Caki2 (cell line): ENCODE measurements at places on chromosomes 3 and 15.

DNA sequence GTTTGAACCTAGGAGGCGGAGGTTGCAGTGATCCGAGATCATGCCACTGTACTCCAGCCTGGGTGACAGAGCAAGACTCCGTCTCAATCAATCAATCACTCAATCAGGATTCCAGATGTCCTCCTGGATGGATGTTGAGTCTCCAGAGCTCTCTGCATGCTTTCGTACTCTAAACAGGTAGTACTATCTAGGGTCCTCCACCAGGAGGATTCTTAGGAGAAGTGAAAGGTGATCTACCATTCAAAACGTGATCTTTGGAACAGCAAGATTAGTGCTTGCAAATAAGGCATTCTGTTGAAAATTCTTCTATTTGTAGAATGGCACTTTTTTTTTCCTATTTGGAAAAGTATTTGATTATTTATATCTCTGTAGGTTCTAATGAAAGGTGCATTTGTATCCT lies 34.3 kb downstream of the CNOT10 start:
- DNase-seq, result no peak

DNA sequence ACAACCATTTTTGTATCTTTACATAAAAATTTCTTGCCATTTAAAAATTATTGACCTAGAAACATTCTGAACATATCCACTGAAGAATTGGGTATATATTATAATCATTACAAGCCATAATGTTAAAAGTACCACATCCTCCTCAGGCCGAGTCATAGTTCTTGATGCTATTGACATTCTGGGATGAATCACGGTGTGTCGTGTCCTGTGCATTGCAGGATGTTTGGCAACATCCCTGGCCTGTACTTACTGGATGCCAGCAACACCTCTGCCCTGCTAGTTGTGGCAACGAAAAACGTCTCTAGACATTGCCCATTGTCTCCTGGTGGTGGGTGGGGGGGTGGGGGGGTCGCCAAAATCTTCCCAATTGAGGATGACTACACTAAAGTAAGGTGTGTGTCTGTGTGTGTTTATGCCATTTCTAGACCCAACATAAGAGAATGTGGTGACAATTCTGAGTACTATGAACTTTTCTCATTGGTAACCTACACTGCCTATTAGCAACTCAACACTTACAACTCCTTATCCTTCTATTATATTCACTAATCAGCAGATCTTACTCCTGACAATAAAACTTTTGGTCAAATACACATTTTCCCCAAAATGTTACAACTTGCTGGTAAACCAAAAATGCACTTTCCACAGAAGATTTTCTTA lies 471.6 kb downstream of the FOXP1 start:
- DNase-seq, result no peak

DNA sequence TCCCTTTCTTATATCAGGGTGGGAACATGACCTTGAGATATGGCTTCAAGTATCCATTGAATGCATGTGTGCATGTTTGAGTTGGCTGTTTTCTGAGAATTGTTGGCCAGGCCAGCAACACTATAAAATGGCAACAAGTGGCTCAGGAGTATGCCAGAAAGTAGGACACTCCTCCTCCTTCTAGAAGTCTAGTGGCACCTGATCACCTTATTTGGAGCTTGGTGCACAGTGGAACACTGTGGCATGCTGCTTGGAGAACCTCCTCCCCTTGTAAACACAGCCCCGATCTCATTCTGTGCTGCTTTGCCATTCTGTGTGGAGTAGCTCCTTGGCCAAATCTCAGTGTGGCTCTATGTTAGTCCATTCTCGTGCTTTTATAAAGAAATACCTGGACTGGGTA lies 114.8 kb upstream of the NDN start:
- DNase-seq, result no peak

- no peak for DNase-seq
Measured at GRCh38 chr3:73350996-73351395, 273.7 kb downstream of the PDZRN3 start.

DNA sequence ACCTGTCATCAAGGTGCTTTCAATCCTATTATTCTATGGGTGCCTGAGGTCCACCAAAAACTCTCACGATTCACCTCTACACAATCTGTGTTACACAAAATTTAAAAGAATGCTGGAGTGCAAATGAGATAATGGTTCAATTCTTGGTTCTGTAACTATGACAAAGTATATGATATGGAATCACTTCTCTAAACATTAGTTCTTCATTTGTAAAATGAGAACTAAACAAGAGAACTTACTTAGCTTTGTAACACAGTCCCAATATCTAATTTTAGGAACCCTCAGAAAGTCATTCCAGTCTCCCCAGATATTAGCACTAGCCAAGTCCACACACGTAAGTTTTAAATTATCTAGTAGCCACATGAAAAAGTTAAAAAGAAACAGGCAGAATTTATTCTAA lies 111.5 kb downstream of the TBL1XR1 start:
- no peak for DNase-seq

DNA sequence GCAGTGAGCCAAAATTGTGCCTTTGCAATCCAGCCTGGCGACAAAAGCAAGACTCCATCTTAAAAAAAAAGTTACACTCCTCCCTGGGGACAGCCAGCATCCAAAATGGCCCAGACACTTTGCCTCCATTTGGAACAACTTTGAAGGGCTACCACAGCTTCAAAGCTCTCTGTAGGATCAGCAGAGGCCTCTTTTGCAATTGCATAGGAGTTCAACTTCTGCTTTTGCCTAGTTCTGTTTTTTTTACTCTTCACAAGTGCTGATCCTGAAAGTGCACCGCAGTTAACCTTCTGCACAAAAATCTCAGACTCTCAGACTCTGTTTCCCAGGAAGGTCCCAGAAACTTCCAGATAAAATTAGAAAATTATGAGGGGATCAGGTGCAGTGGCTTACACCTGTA lies 25.2 kb upstream of the SLC4A7 start:
- DNase-seq, result no peak

GRCh38 chr15:82910721-82911120 lies 41.8 kb downstream of the HOMER2 start:
- no peak for DNase-seq

GRCh38 chr3:106345353-106346027 lies 476.7 kb upstream of the CBLB start:
- DNase-seq, result peak; percentile 93

GRCh38 chr3:128619146-128619890 lies 31.3 kb downstream of the RPN1 start:
- DNase-seq, result no peak

GRCh38 chr3:20511863-20512505 lies 326.0 kb upstream of the SGO1 start:
- DNase-seq, result peak; percentile 39

- DNase-seq, result no peak
Measured at GRCh38 chr15:66936109-66936860, 129.1 kb upstream of the SMAD3 start.

GRCh38 chr3:106824856-106825255 lies 552.4 kb upstream of the CCDC54 start:
- DNase-seq, result peak; percentile 6

- no peak for DNase-seq
Measured at GRCh38 chr3:56930706-56931105, 129.0 kb upstream of the ARHGEF3 start.

DNA sequence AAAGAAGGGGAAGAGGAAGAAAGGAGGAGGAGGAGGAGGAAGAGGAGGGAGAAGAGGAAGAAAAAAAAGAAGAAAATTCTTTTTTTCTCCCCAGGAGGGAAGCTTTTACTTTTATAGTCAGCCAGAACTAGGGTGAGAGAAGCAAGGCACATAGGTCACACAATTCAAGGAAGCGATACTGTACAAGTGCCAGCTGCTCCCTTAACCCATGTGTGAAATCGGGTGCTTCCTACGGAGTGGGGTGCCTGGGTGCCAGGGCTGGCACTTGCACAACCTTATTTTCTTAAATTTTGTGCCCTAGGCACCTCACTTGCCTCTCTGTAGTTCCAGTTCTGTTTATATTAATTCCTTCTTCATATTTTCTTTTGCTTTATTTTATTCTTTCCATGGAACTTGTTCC lies 150.4 kb downstream of the LIPC start:
- DNase-seq, result no peak

GRCh38 chr15:81419332-81419943 lies 45.4 kb upstream of the TMC3 start:
- DNase-seq, result no peak

DNA sequence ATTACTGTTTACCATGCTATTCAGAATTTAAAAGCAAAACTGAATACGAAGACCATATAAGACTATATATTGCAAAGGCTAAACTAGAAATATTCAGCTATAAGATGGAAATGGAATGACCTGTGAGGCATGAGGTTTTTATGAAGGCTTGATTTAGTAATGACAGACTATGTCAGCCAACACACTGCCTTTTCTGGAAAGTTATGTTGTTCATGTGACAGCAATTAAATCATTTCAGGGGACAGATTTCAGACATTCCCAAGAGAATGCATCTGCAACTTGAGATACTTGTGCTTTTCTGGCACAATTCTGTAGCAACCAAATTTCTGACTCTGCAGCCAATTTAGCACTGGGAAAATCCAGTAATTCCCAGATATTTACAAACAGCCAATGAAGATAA lies 8.6 kb upstream of the GATM start:
- no peak for DNase-seq

DNA sequence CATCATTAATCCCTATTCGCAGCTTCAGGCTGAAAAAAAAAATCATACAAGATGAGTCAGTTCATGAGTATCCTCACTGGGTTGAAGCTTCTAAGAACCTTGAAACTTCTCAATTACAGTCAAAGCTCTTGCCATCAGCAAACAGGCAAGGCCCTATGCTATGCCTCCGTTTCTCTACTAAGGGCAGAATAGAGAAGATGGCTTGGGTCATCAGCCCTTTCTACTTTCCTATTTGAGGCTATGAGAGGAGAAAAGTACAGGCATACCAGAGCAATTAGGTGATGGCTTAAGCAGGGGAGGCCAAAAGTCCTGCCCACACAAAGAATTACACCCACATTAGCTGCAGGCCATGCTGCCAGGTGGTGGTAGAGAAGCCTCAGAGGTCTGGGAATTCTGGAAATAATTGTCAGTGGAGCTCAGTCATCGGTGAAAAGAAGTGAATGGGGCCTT lies 89.0 kb downstream of the MRPL46 start:
- no peak for DNase-seq

DNA sequence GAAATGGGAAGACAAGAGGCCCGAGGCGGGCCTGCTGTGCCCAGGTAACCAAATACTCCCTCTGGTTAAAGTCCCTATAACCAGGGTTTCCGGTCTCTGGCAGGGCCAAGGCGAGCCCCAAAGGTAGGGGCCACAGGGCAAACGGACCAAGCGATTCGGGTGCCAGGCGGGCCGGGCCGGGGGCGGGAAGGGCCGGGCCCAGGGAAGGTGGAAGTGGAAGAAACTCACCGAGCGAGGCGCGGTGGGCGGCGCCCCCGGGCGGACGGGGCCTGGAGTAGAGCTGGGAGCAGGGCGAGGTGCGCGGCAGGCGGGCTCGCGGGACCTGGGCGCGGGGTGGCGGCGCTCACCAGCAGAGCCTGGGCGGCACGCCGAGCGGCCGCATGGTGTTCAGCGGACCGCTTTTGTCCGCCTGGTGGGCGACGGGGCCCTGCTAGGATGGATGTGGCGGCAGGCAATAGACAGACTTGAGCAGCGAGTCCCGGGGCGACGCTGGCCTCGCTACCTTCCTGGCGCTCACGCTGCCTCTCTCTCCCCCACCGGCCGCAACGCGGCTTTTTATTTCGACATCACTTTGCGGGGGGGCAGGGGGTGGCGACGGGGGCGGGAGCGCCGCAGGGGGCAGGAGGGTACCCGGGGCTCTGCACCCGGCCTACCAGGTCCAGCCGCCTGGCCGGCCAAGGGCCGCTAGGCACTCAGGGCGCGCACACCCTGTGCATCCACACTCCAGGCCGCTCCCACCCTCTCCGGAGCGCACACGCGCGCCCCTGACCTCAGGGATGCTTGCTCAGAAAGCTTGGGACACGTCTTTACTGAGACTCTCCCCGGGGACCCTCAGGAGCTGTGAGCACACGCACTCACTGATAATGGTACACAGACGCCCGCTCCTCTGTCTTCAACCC lies at the start of gene GATA2:
Gene GATA2, minus strand, starts transcription at position 531 of the 899 bp plus-strand sequence. CDS start 6,170 bp downstream, outside the sequence.
- no peak for DNase-seq

- DNase-seq, result no peak
Measured at GRCh38 chr15:90915216-90915807, 12.2 kb downstream of the MAN2A2 start.

- DNase-seq, result peak; percentile 57
Measured at GRCh38 chr15:52227456-52227855, 36.3 kb upstream of the GNB5 start.

GRCh38 chr3:5186089-5186857 lies 1.2 kb upstream of the EDEM1 start:
- DNase-seq, result no peak

- no peak for DNase-seq
Measured at GRCh38 chr3:29314727-29315088, 33.8 kb downstream of the RBMS3 start.

DNA sequence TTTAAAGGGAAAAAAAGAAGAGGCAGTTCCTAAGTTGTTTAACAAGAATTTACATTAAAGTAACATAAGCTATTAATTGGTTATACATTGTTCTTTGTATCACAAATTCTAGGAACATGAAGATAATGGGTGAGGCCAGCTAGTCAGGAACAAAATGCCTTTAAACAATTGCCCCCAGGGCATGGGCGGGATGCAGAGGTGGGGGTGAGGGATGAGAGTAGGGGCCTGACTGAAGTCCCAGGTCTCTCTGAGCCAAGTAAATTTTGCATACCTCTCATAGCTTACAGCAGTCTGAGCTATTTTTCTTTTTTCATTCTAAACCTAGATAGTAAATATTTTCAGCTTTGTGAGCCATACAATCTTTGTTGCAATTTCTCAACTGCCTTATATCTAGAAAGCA lies 77.8 kb upstream of the RNU6-1 start:
- DNase-seq, result no peak

GRCh38 chr3:48446043-48446424 lies 503 bp upstream of the ATRIP start:
- no peak for DNase-seq

GRCh38 chr3:172369590-172370259 lies 78.5 kb downstream of the GHSR start:
- DNase-seq, result no peak

- DNase-seq, result no peak
Measured at GRCh38 chr3:99634881-99635280, 3.5 kb upstream of the COL8A1 start.

DNA sequence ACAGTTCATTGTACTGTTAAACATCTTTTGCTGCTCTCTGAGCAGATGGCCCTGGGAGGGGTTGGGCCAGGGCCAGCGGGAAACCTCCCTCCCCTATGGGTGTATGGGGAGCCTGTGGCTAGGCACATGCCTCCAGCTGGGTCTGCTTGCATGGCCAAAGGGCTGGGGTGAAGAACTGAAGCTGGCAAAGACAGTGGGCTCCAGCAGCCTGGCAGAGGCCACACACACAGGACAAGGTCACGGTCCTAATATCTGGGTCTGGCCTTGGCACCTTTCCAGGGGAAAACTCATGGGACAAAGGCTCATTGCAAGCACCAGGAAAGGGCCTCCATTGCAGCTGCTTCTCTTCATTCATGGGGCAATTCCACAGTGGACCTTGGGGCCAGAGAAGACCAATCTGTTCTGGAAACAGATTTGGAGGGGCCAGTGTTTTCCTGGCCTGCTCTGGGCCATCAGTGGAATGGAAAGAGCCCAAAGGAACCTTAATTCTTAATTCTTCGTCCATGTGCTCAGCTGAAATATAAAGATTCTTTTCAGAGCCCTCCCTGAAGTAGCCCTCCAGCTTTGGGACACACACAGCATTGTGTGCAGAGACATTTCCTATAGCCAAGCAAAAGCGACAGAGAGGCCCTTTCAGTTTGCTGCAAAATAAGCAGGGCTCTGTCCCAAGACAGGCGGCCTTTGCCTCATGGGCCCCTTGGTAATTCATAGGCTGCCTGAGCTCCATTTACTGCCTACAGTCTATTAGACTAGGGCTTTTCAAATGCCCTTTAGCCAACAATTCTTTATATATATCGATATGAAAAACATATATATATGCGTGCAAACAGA lies 11.3 kb upstream of the LIMD1 start:
- no peak for DNase-seq

GRCh38 chr3:34070831-34071585 lies 272.6 kb downstream of the PDCD6IP start:
- no peak for DNase-seq
